CD14-positive monocyte (primary cell): ENCODE measurements at places on chromosomes 4 and X. TPM values are rescaled to one million over a fixed set of nuclear protein-coding genes. Genes with fewer than 3 reads are reported as not detected.

Gene HTN1
- polyA plus RNA-seq = not detected

Gene LYAR
- polyA plus RNA-seq = 5.8 and 12.9 TPM in 2 replicates

Gene TMPRSS11B
- polyA plus RNA-seq = not detected

Gene CHRDL1
- polyA plus RNA-seq = not detected

Gene FAM47E
- not detected for polyA plus RNA-seq
